CD4-positive, alpha-beta T cell treated with Interleukin-1 beta for 1 hour (primary cell): ENCODE measurements at places on chromosomes 1 and 21.

DNA sequence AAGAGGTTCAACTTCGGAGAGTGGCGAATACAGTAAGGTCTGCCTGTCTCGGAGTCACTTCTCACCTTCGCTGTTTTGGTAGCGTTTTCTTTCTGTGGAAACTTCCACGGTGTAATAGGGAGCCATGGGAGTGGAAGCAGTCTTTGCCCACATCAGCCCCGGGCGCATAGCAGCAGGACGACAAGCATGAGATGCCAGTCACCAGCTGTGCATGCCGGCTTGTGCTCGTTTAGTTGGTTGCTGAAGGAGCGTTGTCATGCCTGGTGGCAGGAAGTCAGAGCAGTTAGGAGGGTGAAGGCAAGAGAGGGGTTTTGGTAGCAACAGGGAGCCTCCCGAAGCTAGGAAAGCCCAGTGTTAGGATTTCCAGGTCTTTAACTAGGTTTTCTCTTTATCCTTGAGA lies 58.8 kb downstream of the MRPS6 start:
- no peak for DNase-seq

- peak; percentile 3 for DNase-seq
These were observed 625 bp upstream of the NEGR1 start for GRCh38 chr1:72283022-72283306.

DNA sequence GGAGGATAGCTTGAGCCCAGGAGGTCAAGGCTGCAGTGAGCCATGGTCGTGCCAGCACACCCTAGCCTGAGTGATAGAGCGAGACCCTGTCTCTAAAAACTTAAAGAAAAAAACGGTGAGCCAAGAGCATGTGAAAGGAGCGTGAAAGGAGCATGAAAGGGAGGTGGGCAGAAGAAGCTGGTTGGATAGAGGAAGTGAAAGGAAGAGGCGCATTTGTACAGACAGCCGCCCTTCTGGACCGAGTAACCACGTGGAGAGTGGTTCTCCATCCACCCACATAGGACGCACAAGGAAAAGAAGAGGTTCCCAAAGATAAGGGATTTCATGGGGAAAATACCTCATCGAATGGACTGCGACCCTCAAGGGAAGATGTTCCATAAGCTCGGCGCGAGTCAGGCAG lies 60.4 kb upstream of the IFNAR2 start:
- DNase-seq: no peak

GRCh38 chr1:240320659-240321058 lies 229.0 kb downstream of the FMN2 start:
- no peak for DNase-seq

DNA sequence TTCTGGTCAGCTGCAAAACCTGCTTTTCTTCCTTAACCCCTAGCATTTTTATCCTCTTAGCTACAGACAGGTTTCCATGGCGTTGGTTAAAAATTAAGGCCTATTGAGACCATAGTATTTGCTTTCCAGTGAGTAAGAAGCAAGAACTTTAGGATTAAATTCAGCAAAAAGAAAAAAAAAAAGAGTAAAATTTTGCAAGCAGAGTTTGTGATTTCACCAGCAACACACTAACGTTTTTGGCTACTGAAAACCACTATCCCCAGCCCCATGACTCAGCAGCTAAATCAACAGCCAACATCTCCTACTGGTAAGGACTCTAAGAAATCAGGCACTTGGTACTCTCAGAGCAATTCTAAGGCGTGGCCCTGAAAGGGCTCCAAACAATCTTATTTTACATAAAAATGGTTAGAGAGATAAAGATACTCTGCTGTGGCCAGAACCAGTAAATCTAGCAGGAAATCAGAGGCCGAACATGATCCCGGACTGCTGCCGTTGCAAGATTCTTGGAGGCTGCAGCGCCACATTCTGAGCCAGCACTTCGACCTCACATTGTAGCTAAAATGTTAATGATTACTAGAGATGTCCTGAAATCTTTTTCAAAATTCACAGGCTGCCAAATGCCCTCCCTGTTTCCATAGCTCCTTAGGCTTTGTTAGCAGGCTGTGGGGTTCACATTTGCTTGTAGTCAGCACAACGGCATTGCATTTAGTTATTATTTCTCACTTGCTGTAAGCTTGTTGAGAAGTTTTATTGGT lies 1.6 kb upstream of the ENO1 start:
- DNase-seq: peak; percentile 39

- no peak for DNase-seq
These were observed 17.6 kb downstream of the GPR137B start for GRCh38 chr1:236159704-236160539.

DNA sequence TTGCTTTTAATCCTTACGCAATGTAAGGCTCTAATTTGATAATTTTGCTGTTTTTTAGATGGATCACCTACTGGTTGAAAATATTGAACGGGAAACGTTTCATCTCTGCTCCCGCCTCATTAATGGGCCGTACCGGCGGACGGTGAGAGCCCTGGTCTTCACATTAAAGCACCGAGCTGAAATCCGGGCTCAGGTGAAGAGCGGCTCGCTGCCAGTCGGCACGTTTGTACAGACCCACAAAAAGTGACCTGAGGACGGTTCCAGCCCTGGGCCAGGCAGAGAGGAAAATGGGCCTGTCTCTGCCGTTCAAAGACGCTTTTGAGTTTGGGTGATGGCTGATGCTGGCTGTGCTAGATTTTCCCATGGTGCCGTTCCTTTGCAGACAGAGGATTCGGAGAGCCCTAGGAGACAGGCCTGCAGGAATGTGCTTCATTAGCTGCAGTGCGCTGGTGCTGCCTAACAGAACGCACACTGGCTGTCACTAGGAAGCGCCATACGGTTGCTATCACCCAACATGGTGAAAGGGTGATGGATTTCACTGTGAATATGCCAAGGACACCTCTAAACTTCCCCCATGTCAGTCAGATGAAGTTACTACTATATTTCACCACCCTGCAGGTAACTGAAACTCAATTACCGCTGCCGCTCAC lies 42.9 kb downstream of the TCEANC2 start:
- DNase-seq: no peak

DNA sequence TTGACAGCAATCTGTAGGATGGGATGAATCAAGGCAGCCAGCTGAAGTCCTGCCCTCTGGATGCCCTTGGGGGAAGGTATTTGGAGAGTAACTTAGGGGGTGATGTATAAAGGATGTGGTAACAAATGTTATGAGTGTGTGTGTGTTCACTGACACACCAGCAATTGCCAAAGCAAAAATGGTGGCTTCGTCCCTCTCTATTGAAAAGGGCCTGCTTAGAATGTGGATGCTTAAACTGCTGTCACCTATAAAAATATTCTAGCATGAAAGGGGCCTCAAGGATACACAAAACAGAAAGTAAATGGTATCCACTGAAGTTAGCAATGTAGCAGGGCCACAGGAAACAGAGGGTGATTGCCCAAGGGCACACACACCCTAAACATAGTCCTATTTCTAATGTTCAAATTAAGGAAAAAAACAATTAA lies 15.1 kb upstream of the AIM2 start:
- DNase-seq: peak; percentile 16

GRCh38 chr1:223260712-223261111 lies 103.3 kb downstream of the SUSD4 start:
- DNase-seq: no peak
